Activated naive CD4-positive, alpha-beta T cell treated with anti-CD3 and anti-CD28 coated beads for 36 hours (primary cell): ENCODE measurements at places on chromosomes 5 and 9. TPM values are rescaled to one million over a fixed set of nuclear protein-coding genes. Genes with fewer than 3 reads are reported as not detected.

Gene TEX48
- total RNA-seq = not detected

Gene TMEM252
- total RNA-seq = not detected

Gene FBLL1
- not detected for total RNA-seq

Gene ENC1
- 0.86 TPM for total RNA-seq

Gene FGD3
- 57.7 TPM for total RNA-seq

Gene CDC26
- 38.1 TPM for total RNA-seq

Gene TYRP1
- not detected for total RNA-seq

Gene PCDHGA1
- total RNA-seq = not detected

Gene KIF20A
- total RNA-seq = 78.9 TPM

Gene ZFP2
- 0.17 TPM for total RNA-seq

Gene KIF4B
- 0.05 TPM for total RNA-seq

Gene PCDHB8
- total RNA-seq = not detected

Gene HK3
- not detected for total RNA-seq

Gene ECM2
- not detected for total RNA-seq
